ENCODE measurements at places on chromosomes 11 and 22.

DNA sequence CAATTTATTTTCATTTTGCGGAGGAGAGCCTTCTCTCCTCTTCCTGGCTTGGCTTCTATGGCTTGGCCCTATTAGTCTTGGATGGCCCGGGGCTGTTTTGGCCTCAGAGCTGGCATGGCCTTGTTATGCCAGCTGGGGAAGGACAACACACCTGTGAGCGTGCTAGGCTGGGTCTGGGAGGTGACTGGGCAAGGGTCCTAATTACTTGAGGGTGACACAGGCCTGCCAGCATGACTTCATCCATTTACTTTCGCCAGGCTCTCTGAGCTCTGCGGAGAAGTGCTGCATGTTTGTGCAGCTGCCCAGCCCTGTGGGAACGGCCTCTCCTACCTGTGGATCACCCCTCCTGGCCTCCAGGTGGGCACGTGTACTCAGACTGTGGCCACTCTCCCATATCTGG lies 153.6 kb downstream of the SNX19 start:
- DNase-seq, result no peak

DNA sequence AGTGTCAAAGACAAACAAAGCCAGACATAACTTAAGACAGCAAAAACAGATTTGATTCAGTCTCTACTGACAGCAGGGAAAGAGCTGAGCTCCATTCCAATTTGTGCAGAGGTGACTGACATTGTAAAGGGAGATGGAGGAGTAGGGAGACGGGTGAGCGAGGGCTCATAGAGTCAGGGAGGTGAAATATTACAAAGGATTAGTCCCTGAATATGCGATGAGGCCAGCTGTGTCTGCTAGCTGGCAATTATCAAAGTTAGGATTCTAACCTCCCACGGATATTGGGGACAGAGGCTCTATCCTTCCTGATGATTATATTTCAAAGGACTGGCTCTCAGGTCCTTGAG lies 8.3 kb downstream of the PLAAT2 start:
- DNase-seq, result no peak

- no peak for DNase-seq
Observed at GRCh38 chr22:20235389-20235991, 32.6 kb downstream of the RTN4R start.

GRCh38 chr22:21108379-21109115 lies 62.8 kb downstream of the LRRC74B start:
- no peak for DNase-seq

- peak; percentile 85 for DNase-seq
Observed at GRCh38 chr11:14974515-14975251, 2.5 kb upstream of the CALCA start.

DNA sequence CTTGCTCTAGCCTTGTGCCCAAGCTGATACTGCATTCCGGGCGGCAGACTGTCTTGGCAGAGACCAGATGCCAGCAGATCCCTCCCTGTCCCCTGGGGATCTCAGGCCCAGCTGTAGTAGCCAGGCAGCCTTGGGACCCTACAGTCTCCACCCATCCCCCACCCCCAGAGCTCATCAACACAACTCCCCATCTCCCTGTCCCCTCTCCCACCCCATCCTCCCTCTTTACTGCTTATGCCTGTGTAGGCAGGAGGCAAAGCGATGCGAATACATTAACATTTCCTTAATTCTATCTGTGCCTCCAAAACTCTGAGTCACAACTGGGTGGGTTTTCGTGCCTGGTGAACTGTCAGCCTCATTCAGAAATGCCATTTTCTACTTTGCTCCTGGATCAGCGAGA lies 547.6 kb downstream of the BUD13 start:
- DNase-seq, result no peak

DNA sequence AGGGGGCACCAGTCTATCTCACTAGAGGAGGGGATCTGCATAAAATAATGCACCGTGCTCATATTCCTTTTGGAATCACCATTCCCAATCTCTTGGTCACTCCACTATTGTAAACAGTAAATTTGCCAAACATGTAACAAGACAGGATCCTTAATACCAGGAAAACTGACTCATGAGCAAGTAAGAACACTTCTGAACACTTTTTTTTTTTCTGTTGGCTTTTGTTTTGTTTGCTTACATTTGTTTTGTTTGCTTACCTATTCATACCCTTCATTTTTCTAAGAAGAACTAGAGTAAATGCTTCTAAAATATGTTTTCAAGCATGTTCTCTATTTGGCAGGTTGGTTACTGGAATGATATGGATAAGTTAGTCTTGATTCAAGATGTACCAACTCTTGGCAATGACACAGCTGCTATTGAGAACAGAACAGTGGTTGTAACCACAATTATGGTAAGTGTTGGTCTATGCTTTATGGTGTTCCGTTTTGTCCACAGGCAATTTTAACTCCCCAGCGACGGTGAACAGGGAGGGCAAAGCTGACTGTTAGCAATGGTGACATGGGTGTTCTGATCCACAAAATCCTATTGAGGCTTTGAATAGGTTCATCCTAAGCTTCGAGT lies 111.8 kb downstream of the MSANTD4 start:
- DNase-seq, result no peak

- DNase-seq, result peak; percentile 52
Observed at GRCh38 chr11:79100093-79100910, 340.5 kb downstream of the TENM4 start.

- no peak for DNase-seq
Observed at GRCh38 chr22:49823289-49824045, 4.2 kb downstream of the BRD1 start.

- DNase-seq, result no peak
Observed at GRCh38 chr11:132052904-132053303, 682.5 kb downstream of the NTM start.

DNA sequence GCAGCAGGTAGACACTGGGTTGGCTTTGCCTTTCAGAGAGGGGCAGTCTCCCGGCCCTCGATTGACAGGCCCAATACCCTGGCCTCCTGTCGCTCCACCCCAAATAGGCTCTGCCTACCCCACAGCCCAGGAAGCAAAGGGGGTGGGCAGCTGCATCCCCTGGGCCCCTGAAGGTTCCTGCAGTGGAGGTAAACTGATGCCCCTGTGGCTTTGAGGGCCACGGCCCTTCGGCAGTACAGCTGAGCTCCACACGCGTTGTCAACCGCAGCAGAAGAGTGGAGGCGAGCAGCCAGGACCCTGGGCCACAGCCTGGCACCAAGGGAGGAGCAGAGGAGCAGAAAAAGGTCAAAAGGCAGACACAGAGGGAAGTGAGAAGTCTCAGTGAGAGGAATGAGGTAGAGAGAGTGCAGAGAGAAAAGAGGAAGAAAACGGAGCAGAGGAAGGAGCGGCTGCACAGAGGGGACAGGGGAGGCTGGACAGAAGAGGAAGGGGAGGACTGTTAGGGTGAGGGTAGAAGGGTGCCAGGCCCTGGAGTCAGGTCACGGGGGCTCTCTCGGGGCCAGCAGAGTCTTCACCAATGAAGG lies 64.0 kb downstream of the SLC22A12 start:
- no peak for DNase-seq

- DNase-seq, result no peak
Observed at GRCh38 chr11:117084992-117085391, 13.2 kb downstream of the SIK3 start.

DNA sequence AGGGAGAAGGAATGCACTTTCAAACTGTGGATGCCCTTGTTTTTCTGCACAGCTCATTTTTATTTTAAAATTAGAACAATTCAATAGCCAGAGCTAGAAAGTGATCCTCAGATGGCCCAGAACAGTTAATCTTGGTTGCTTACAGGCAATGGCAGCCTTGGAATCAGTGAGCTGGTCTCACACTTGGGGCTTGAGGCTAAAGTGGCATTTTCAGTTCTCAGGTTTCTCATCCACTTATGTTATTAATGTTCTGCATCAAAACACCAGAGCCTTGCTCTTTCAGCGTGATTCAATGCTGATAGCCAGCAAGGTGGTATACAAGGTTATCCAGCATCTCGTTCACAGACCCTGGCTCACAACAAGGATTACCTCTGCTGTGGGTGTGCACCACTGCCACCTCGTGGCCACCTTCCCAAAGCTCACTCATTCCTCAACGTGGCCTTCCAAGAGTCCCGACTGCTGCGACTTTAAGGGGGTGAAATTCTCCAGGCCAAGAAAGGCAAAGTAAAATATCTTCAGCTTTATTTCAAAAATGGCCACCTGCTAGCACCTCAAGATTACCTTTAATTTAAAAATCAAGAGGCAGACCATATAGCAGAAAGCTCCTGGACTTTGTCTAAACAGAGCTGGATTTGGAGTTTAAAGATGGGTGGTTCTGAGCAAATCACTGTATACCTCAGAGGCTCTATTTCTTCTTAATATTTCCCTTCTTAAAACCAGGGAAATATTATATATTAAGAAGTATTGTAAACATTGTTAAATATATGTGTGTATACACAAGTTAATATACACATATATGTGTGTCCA lies 34.2 kb upstream of the FSHB start:
- peak; percentile 68 for DNase-seq

DNA sequence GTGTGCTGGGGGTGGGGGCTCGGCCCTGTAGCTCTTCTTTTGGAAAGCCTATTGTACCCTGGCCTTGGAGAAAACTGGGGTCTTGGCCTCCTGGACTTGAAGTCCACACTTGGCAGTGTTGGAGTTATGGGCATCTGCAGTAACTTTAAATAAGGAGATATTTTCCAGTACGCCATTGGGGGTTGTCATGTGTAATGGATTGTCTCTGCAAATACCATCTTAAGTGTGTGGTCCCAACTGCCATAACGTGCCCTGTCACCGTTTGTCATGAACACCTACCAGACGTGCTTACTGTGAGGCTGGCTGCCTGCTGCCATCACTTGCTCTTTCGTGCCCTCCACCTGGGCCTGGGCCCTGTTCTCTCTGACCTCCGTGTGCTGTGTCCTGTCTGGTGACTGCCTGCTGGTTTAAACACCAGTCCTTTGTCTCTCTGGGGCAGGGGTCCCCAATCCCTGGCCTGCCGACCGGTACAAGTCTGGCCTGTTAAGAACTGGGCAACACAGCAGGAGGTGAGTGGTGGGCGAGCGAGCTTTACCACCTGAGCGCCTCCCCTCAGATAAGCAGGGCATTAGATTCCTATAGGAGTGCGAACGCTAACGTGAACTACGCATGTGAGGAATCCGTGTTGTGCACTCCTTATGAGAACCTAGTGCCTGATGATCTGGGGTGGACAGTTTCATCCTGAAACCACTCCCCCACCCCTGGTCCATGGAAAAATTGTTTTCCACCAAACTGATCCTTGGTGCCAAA lies 3.6 kb upstream of the ZDHHC8 start:
- DNase-seq, result no peak

DNA sequence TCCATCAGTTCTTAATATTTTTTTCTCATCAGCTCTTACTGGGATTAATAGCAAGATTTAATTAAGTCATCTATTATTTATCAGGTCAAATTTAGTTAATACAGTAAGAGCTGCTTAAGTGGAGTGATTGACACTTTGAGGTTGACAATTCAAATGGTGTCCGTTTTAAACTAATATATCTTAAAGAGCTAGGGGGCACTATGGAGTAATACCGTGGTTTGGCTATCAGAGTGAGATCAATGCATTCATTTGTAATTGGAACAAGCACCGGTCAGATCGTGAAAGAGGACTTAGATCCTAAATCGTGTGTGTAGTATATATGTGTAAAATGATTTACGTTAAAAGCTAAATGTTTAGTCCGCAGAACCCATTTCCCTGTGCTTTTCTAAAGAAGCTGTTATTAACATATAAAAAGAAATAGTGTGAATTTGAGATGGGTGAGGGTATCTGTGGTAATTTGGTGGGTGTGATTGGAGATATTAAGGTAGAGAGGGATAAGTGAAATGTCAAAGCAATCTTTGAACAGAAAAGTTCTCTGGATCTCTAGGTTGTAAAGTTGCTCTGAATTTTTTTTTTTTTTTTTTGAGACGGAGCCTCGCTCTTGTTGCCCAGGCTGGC lies 2.3 kb downstream of the SIK2 start:
- DNase-seq, result no peak

GRCh38 chr22:44972363-44973083 lies 37.3 kb downstream of the PHF21B start:
- DNase-seq, result peak; percentile 42

GRCh38 chr11:76667856-76668255 lies 2.7 kb downstream of the LRRC32 start:
- DNase-seq, result no peak

- DNase-seq, result no peak
Observed at GRCh38 chr22:46196278-46196677, 46.0 kb downstream of the PPARA start.

GRCh38 chr11:59862252-59862651 lies 4.0 kb downstream of the TCN1 start:
- DNase-seq, result no peak

- no peak for DNase-seq
Observed at GRCh38 chr11:76783896-76784813, 999 bp downstream of the TSKU start.

- DNase-seq, result no peak
Observed at GRCh38 chr11:128902515-128903066, 11.4 kb downstream of the KCNJ5 start.

DNA sequence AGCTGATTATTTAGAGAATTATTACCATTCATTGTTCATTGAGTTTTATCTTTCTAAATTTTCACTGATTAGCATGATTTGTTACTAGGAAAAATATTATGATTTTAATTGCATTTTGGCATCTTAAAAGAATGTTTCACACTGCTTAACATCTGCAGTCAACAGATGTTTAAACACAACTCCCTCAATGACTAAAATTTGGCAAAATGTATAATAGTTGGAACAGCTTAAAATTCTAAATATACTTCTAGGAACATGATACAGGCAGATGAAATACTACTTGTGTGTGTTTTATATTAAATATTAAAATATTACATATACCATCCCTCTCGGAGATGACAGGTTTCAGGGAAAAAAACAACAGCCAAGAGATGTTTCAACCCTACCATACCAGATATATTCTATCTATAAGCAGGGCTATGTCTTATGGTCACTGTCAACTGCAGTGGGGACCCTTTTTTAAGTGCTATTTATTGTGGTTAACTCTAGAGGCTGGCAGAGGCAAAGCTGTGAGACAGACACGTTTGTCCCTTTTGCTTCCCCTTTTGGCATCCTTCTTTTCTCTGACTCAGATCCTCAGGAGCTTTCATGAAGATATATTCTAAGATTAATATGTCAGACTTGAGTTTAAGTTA lies 81.9 kb downstream of the BDNF start:
- no peak for DNase-seq

DNA sequence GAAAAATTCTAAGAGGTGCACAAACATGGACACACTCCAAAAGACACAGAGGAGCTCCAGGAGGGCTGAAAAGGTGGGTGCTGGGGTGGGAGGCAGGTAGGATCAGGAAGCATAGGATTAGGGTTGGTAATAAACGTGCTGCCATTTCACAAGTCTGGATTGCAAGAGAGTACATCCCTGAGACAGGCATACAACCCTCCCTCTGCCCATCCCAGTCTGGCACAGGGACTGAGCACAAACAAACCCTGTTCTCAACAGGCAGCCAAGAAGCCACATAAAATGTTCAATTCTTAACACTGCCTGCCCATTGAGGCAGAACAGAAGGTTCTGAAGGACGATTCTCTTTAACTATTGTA lies 18.5 kb downstream of the SLC35F2 start:
- no peak for DNase-seq

- peak; percentile 22 for DNase-seq
Observed at GRCh38 chr11:57761301-57762234, at the start of gene CTNND1. Gene CTNND1 (plus strand): TSS chr11:57761802. CDS start chr11:57791479, 29,677 bp downstream.

GRCh38 chr11:129644326-129644725 lies 171.3 kb upstream of the TMEM45B start:
- DNase-seq, result no peak

GRCh38 chr11:68297052-68297378 lies 15.4 kb upstream of the LRP5 start:
- no peak for DNase-seq

Data from activated CD8-positive, alpha-beta T cell treated with anti-CD3 and anti-CD28 coated beads for 36 hours (primary cell).